Amygdala (tissue), 56 donors: ENCODE measurements at places on chromosomes 16 and 17.

DNA sequence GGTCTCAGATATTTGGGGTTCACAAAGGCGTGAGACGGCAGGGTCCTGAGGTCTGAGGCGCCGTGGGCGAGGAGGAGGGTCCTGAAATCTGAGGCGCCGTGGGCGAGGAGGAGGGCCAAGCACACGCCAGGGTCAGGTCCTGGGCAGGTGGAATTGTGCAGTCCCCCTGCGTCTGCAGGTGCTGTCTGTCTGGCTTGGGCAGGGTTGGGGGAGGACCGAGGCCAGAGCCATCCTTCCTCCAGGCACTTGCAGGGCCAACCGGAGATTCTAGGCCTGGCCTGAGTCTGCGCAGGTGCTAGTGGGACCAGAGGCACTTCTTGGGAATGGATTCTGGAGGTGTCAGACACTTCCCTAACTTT, 2.4 kb upstream of the APRT start:
- DNase-seq, result no peak

DNA sequence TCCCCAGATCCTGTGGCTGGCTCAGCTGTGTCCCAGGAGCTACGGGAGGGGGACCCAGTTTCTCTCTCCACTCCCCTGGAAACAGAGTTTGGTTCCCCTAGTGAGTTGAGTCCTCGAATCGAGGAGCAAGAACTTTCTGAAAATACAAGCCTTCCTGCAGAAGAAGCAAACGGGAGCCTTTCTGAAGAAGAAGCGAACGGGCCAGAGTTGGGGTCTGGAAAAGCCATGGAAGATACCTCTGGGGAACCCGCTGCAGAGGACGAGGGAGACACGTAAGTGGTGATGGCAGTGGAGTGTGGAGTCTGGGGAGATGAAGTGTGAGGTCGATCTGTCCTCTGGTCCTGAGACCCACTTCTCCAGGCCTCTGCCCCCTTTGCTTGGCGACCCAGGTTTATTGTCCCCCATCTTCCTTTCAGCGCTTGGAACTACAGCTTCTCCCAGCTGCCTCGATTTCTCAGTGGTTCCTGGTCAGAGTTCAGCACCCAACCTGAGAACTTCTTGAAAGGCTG, 585 bp downstream of the WRAP53 start:
- no peak for DNase-seq

- no peak for DNase-seq
Observed at GRCh38 chr16:87017371-87018012, 299.7 kb downstream of the C16orf95 start.

GRCh38 chr16:54459509-54460262, 173.1 kb upstream of the IRX3 start:
- no peak for DNase-seq

GRCh38 chr17:36705874-36706731, 104.7 kb downstream of the MRM1 start:
- DNase-seq, result no peak
